Stimulated activated CD8-positive, alpha-beta memory T cell treated with anti-CD3 and anti-CD28 coated beads, Interleukin-7, amount 100 ng/mL, for 4 hours (primary cell): ENCODE measurements at places on chromosomes 12 and 14.

- no peak for DNase-seq
These were observed 178.9 kb upstream of the NRXN3 start for GRCh38 chr14:77991128-77991772.

GRCh38 chr14:47261350-47261749 is 414.1 kb downstream of the MDGA2 start:
- DNase-seq = no peak

- no peak for DNase-seq
These were observed 125.4 kb downstream of the CAND1 start for GRCh38 chr12:67394550-67394949.

GRCh38 chr14:94738751-94739150 is 31.2 kb downstream of the GSC start:
- no peak for DNase-seq

- DNase-seq = no peak
These were observed 462 bp downstream of the SRP54 start for GRCh38 chr14:34983148-34983760.

DNA sequence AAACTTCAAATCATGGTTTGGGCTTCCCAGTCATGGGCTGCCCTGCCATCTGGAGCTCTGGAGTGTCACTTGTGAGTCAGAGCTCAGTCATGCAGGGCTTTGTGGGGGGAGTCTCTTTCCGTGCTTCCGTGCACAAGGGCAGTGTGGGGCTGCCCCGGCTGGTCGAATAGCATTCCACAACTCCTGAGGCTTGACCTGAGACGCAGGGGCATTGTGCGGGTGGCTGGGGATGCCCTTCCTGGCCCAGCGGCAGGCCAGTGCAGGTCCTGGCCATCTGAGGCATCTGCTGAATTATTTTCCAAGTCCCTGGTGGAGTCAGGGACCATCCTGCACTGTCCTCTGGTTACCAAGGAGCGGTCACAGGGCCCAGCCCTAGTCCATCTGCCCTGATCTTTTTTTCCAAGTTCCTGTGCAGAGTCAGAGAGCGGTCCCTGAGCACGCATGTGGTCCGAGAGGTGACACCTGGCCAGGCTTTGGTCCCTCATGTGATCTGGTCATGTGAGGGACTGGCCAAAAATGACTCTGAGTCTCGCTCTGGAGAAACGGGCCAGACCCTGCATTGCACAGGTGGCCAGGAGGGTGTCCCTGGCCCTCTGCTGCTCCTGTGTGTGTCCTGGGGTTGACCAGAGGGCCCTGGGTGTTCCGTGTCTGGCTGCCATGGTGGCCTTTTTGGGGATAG is 167.0 kb upstream of the ALG10B start:
- no peak for DNase-seq

DNA sequence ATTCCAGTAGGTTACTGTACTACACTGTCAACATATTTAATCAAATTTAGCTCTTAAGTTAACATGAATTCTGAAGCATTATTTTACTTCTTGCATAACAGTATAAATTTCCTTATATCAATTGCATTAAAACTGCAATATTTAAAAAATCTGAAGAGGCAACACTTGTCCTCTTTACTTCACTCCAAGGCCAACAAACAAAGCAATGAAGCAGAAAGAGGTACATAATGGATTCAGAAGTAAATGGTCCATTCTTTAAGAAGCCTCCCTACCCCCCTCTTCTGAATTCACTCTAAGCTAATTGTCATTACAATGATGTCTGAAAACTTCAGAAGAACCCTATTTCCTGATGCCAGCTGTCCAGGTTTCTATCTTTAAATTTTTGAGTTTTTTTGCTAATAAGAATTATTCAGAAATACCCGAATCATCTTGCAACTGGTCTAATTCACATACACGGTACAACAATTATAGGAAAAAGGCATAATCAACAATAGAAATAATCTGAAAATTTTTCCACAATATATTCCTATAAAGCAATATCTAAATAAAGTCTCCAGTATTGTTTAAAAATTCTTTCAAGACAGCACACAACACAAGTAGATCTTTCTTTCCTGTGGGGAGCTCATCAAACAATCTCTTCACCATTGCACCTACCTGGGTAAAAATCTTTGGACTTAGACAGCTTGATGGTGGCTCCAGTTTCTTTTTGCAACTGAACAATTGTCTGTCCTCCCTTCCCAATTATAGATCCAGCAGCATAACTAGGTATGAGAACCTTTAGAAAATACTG is 2.9 kb downstream of the NOVA1 start:
- DNase-seq = no peak

DNA sequence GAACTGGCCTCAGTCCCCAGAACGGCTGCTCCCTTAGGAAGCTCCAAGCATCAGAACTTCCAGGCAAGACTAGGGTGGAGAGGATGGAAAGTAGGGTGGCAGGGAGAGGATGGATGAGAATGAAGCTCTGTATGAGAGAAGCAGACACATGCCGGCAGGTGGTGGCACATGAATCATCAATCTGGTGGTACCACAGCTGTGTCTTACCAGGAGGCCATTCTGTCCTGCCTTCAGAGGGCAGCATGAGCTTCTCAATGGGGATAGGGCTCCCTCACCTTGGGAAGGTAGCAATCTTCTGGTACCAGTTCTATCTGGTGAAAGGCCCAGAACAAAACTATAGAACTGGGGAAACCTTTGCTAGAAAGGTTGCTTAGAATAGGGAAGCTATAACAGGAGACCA is 55.4 kb upstream of the PYGL start:
- DNase-seq = no peak

GRCh38 chr14:81710232-81710845 is 176.7 kb upstream of the SEL1L start:
- DNase-seq = no peak

DNA sequence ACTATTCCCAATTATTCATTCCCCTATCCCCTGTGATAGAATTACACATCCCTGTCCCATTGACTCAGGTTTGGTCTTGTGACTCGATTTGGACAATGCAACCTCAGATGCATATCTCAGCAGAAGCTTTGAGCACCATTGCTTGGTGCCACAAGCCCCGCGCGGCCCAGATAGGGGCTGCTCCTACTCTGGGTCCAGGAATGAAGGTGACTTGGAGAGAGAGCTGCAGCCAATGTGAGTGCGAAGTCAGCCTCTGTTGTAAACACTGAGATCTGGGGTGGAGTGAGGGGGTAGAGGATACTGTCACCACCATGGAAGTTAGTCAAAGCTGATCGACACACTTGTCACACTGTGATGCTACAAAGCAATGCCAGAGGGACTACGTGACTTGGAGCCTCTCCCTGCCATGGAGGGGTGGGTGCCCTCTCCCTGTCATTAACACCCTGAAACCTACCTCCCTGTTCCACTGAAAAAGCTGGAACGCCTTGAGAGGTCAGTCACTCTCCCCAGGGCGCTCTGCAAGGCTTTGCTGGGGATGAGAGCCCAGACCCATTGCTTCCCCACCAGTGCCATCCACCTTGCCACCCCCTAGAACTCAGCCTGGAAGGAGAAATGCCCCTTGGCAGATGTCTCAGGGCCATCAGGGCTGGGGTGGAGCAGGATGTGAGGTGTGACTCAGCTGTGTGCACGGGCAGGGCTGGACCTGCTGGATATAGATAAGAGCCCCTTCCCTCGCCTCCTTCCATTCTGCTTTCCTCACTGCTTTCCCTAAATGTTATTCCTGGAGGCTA is 6.6 kb upstream of the PLEK2 start:
- no peak for DNase-seq

DNA sequence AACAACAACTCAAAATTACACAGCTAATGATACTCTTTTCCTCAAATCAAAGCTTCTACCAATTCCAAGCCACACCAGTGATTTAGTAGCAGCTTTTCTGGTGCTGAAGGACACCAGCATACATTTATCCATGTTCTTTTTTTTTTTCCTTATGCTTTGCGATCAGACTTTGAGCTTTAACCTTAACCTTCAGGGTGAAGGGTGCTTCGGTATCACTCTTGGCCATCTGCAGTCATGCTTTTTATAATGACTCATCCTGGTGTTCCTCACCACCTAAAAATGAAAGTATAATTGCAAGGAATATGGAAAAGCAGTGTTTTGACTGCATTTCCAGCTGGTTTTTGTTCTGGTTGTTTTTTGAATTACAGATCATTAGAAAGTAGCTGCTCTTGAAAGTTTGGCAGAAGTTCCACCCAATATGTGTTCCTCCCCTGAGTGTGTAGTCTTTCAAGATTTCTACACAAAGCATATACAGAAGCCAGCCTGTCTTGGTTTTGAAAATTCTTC is 1.3 kb upstream of the SLC41A2 start:
- DNase-seq = no peak

DNA sequence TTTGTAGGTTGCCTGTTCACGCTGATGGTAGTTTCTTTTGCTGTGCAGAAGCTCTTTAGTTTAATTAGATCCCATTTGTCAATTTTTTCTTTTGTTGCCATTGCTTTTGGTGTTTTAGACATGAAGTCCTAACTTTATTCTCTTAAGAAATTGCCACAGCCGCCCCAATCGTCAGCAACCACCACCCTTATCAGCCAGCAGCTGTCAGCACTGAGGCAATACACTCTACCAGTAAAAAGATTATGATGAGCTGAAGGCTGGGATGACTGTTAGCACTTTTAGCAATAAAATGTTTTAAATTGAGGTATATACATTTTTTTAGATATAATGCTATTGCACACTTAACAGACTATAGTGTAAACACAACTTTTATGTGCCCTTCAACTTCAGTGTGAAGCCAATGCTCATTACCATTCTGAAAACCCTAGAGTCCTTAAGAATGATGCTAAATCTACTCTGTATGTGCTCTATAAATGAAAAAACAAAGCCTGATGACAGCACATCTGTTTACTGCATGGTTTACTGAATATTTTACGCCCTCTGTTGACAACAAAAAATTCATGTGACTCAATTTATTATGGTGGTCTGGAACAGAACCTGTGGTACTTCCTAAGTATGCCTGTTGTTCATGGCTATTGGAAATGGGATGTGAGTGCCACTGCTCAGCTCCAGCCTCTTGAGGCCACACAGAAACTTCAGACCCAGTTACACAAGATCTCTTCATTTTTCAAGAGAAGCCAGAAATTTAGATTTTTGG is 197.4 kb downstream of the DUSP6 start:
- DNase-seq = no peak

- DNase-seq = peak; percentile 92
These were observed at the start of gene ITPR2 for GRCh38 chr12:26832822-26833742. TSS of gene ITPR2 (minus strand) at chr12:26833194. CDS start at chr12:26832781, 413 bp downstream.

- no peak for DNase-seq
These were observed 501.6 kb downstream of the VRK1 start for GRCh38 chr14:97298736-97299135.

GRCh38 chr14:25841226-25841625 is 756.6 kb downstream of the NOVA1 start:
- DNase-seq = no peak
